ENCODE measurements at places on chromosomes 16 and 17. TPM values are rescaled to one million over a fixed set of nuclear protein-coding genes. Genes with fewer than 3 reads are reported as not detected.

CA7 gene
- not detected for total RNA-seq

EVPLL gene
- total RNA-seq = not detected

GDPD1 gene
- total RNA-seq = 2.9 TPM

NPIPB2 gene
- total RNA-seq = 1.8 TPM

AXIN2 gene
- 15.3 TPM for total RNA-seq

ACSM5 gene
- total RNA-seq = 3.1 TPM

TMEM98 gene
- 88.1 TPM for total RNA-seq

GALR2 gene
- total RNA-seq = 10.0 TPM

ABCA6 gene
- total RNA-seq = 111 TPM

DNA sequence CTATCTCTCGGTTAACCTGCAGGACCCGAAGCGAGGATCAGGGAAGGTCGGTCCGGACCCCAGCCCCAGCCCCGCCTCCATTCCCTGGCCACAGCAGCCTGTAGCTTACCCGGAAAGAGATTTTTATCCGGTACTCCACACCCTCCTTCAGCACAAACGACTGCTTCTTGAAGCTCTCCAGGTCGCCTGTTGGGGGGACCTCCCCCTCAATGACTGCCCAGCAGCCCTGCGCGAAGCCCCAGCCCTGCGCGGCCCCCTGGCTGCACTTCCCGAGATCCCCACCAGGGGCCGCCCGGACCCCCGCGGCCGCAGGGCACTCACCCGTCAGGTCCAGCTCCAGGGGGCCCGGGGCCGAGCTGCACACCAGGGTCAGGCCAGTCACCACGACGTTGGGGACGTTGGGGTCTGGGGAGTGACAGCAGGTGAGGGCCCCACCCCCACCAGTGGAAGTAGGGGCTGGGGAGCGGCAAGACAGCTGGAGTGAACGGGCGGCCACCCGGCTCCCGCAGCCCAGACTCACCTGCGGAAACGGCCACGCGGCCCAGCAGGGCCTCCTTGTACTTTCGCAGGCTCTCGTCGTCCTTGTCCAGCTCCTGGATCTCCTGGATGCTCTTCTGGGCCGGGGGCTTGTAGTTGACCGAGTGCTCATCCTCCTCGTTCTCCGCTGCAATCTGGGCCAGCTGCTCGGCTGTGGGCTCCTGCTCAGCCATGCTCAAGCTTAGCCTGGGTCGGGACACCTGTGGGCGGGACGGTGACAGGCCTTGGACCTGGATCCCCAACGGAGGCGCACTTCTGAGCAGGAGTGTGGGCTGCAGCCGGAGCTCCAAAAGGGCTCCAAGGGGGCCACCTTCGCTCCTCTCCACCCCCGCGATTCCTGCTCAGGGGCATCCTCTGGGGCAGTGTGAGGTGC, 1.7 kb downstream of the ARHGDIA start:
- no peaks in the 10 kb centered on the region for H3K27me3 ChIP-seq
- peaks cover 60% of the 10 kb centered on the region for H3K4me1 ChIP-seq
- peak overlapping the region; percentile 98 for H3K27ac ChIP-seq
- H3K36me3 ChIP-seq = peaks cover 32% of the 10 kb centered on the region
- H3K4me3 ChIP-seq = peak overlapping the region; percentile 89

GRCh38 chr16:67270931-67271338, 8.4 kb upstream of the PLEKHG4 start:
- DNase-seq = peak; percentile 56
- H3K27ac ChIP-seq = no peak overlapping the region

- no peaks in the 10 kb centered on the region for H3K4me1 ChIP-seq
- no peak overlapping the region for H3K27ac ChIP-seq
- H3K27me3 ChIP-seq = no peaks in the 10 kb centered on the region
- no peak for DNase-seq
- no peaks in the 10 kb centered on the region for H3K36me3 ChIP-seq
- no peak overlapping the region for H3K4me3 ChIP-seq
Measured at GRCh38 chr16:52953215-52953614, 99.5 kb downstream of the CHD9NB start.

DNA sequence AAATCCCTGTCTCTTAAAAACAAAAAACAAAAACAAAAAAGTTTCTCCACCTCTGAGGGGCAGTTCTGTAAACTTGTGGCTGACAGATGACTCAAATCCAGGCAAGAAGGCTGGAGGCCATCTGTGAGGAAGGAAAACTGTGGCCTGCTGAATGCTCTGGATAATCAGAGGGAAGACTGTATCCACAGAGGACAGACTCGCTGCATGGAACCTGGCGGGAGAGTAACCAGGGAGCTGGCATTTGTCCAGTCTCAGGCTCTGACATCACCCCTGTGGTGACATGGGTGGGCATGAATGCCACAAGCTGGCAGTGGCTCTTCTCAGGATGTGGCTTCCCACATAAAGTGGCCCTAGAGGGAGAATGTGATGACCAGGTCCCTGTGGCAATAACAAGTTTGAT, 2.8 kb upstream of the KSR1 start:
- no peaks in the 10 kb centered on the region for H3K36me3 ChIP-seq
- no peaks in the 10 kb centered on the region for H3K27me3 ChIP-seq
- no peak overlapping the region for H3K27ac ChIP-seq
- peaks cover 17% of the 10 kb centered on the region for H3K4me1 ChIP-seq
- no peak for DNase-seq

DNA sequence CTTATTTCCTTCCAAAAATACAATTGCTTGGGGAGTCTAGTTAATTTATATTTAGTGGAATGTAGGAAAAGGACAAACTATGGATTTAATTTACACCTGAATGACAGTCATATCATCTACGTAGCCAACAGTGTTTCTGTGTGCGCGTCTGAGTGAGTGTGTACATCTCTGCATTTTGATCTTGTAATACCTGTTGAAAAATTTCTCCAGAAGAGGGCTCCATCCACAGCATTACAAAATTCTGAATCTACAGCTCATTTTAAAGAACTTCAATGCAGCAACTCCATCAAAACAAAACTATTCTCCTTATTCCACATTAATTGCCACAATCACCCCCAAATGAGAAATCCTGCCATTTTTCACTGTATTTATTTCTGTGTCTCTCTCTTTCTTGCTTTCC, 3.9 kb downstream of the CDH13 start:
- H3K4me1 ChIP-seq = no peaks in the 10 kb centered on the region
- DNase-seq = peak; percentile 13
- H3K36me3 ChIP-seq = no peaks in the 10 kb centered on the region
- H3K4me3 ChIP-seq = no peak overlapping the region

GRCh38 chr16:50671644-50672260, 9.4 kb downstream of the SNX20 start:
- H3K4me3 ChIP-seq = no peak overlapping the region
- no peak for DNase-seq
- H3K27me3 ChIP-seq = peaks cover 14% of the 10 kb centered on the region
- no peaks in the 10 kb centered on the region for H3K4me1 ChIP-seq
- H3K27ac ChIP-seq = no peak overlapping the region
- no peaks in the 10 kb centered on the region for H3K36me3 ChIP-seq

- peaks cover 74% of the 10 kb centered on the region for H3K36me3 ChIP-seq
- DNase-seq = no peak
- H3K4me1 ChIP-seq = no peaks in the 10 kb centered on the region
Measured at GRCh38 chr16:1579214-1579613, 32.7 kb downstream of the IFT140 start.

GRCh38 chr16:11792410-11793241, 4.4 kb downstream of the ZC3H7A start:
- no peaks in the 10 kb centered on the region for H3K36me3 ChIP-seq
- H3K27ac ChIP-seq = peak overlapping the region; percentile 32
- H3K4me1 ChIP-seq = no peaks in the 10 kb centered on the region
- no peaks in the 10 kb centered on the region for H3K27me3 ChIP-seq
- H3K4me3 ChIP-seq = no peak overlapping the region
- DNase-seq = no peak

DNA sequence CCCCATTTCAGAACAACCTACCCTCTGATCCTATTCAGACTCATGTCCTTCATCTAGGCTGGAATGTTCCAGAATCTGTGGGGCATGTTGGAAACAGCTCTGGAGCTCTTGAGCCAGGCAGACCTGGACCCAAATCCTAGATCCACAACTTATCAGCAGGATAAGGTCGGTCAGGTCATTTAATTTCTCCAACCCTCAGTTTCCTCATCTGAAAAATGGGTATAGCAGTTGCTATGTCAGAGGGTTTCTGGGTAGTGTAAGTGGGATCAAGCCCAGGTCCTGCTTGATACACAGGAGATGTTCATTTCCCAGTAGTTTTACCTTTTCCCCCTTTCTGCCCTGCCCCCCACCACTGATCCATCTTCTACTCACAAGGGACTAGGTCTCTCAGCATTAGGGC, 12.0 kb downstream of the SLC6A2 start:
- H3K27ac ChIP-seq = no peak overlapping the region
- H3K4me3 ChIP-seq = no peak overlapping the region
- H3K36me3 ChIP-seq = no peaks in the 10 kb centered on the region
- no peaks in the 10 kb centered on the region for H3K4me1 ChIP-seq

GRCh38 chr16:88731699-88732098, 25.4 kb downstream of the CTU2 start:
- H3K4me3 ChIP-seq = no peak overlapping the region
- H3K27ac ChIP-seq = no peak overlapping the region
- no peaks in the 10 kb centered on the region for H3K4me1 ChIP-seq
- no peak for DNase-seq

DNA sequence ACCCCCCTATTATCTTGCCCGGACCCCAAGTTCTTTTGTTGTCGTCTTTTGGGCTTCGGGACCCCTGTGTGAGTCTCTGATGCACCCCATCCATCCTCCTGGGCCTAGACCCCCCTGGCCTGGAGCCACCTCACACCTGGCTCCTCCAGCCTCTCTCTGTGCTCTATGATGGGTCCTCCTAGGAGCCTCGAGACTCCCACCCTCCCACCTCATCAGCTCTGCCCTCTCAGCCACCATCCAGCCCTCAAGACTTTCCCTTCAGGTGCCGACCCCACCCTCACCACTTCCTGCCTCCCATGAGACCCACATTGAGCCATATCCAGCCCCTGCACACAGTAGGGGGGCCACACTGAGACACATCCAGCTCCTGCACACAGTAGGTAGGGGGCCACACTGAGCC, 8.7 kb upstream of the ATP2A3 start:
- no peaks in the 10 kb centered on the region for H3K27me3 ChIP-seq
- H3K36me3 ChIP-seq = no peaks in the 10 kb centered on the region
- H3K4me3 ChIP-seq = no peak overlapping the region
- no peaks in the 10 kb centered on the region for H3K4me1 ChIP-seq

- H3K36me3 ChIP-seq = no peaks in the 10 kb centered on the region
- no peaks in the 10 kb centered on the region for H3K4me1 ChIP-seq
- H3K27ac ChIP-seq = peak overlapping the region; percentile 97
- no peak overlapping the region for H3K4me3 ChIP-seq
Measured at GRCh38 chr17:57892146-57892819, 42.4 kb upstream of the MRPS23 start.

DNA sequence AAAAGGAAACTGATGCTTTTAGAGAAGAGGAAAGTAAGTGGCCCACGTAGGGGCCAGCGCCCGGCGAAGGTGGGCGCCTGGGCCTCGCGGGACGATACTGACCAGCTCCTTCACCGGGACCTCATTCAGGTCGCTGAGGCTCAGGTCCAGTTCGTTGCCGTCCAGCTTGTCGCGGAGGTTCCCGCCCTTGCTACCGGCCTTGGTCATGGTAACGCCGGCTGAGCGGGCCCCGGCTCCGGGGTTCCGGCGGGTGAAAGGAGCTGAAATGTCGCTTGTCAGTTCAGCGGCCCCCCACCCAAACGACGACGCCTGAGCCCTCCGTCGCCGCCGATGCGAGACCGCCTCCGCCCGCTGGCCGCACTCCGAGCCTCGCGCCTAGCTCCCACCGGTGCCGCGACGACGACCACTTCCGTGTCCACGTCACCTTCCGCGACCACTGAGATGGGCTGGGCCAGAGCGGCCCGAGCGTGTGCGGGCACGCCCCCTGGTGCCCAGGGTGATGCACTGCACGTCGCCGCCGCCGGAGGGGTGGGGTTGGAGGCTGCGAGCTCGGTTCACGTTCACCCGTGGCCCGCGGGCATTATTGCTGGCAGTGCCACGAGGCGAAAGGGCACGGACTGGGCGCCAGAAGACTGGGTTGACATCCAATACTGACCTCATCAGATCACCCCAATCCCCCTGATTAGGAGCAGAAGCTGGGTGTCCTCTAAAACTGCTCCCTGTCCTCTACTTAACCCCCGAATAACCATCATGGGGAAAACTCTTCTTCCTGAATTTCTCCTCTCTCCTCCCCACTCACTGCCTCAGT, at the start of gene LRRC59:
Gene LRRC59 (minus strand): TSS at position 413 of the 808 bp plus-strand sequence. CDS start 206 bp downstream, at position 207.
- DNase-seq = peak; percentile 93
- peak within 1 kb of the TSS; percentile 82 for H3K27ac ChIP-seq
- H3K4me3 ChIP-seq = peak within 1 kb of the TSS; percentile 87
- H3K36me3 ChIP-seq = peaks cover 21% of the 10 kb centered on the region
- no peaks in the 10 kb centered on the region for H3K27me3 ChIP-seq

GRCh38 chr17:5035315-5035714, at the start of gene SLC52A1:
SLC52A1 (minus strand) TSS chr17:5035426; CDS start chr17:5034606, 820 bp downstream.
- H3K4me1 ChIP-seq = peaks cover 7% of the 10 kb centered on the region
- H3K36me3 ChIP-seq = no peaks in the 10 kb centered on the region
- peaks cover 22% of the 10 kb centered on the region for H3K27me3 ChIP-seq
- no peak within 1 kb of the TSS for H3K27ac ChIP-seq
- H3K4me3 ChIP-seq = peak within 1 kb of the TSS; percentile 12
- DNase-seq = no peak

- no peak overlapping the region for H3K4me3 ChIP-seq
- no peak overlapping the region for H3K27ac ChIP-seq
- DNase-seq = no peak
- no peaks in the 10 kb centered on the region for H3K36me3 ChIP-seq
- H3K4me1 ChIP-seq = no peaks in the 10 kb centered on the region
Measured at GRCh38 chr16:19095654-19096053, 18.1 kb upstream of the ITPRIPL2 start.

GRCh38 chr16:14004031-14004728, 66.9 kb upstream of the MRTFB start:
- no peak for DNase-seq
- H3K36me3 ChIP-seq = no peaks in the 10 kb centered on the region
- peaks cover 16% of the 10 kb centered on the region for H3K4me1 ChIP-seq

GRCh38 chr17:74859459-74860228, at the start of gene GRIN2C:
GRIN2C (minus strand) TSS chr17:74859885; CDS start chr17:74855092, 4,793 bp downstream.
- DNase-seq = no peak
- peak within 1 kb of the TSS; percentile 31 for H3K4me3 ChIP-seq
- peaks cover 29% of the 10 kb centered on the region for H3K4me1 ChIP-seq
- no peak within 1 kb of the TSS for H3K27ac ChIP-seq
- H3K36me3 ChIP-seq = no peaks in the 10 kb centered on the region
- H3K27me3 ChIP-seq = peaks cover 65% of the 10 kb centered on the region

DNA sequence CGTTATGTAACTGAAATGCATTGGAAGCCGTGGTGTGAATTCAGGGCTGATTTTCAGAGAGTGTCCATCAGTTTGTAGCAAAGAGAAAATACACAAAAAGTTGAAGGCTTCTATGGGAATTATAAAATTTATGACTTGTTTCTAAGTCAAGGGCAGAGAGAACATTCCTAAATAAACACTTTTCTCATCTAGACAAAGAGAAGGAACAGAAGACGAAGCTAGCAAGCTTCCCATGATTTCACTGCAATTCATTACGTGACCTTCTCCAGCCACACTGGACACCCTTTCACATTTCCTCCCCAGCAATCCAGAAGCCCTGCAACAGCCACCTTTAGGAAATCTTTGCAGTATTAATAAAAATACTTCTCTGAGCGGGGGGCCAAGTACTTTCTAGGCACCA, 67.8 kb downstream of the TMEM100 start:
- no peak for DNase-seq
- H3K27ac ChIP-seq = no peak overlapping the region
- no peaks in the 10 kb centered on the region for H3K27me3 ChIP-seq
- no peaks in the 10 kb centered on the region for H3K36me3 ChIP-seq
- H3K4me3 ChIP-seq = no peak overlapping the region
